ENCODE measurements at places on chromosomes 2 and 18. TPM values are rescaled to one million over a fixed set of nuclear protein-coding genes. Genes with fewer than 3 reads are reported as not detected.
A peak's percentile ranks its signal among the peaks of the same experiment; 100 is the strongest.

- no peak for DNase-seq
Observed at GRCh38 chr2:123770996-123771720, 253.9 kb upstream of the CNTNAP5 start.

NRP2 gene
- 1.6 TPM for total RNA-seq

DNA sequence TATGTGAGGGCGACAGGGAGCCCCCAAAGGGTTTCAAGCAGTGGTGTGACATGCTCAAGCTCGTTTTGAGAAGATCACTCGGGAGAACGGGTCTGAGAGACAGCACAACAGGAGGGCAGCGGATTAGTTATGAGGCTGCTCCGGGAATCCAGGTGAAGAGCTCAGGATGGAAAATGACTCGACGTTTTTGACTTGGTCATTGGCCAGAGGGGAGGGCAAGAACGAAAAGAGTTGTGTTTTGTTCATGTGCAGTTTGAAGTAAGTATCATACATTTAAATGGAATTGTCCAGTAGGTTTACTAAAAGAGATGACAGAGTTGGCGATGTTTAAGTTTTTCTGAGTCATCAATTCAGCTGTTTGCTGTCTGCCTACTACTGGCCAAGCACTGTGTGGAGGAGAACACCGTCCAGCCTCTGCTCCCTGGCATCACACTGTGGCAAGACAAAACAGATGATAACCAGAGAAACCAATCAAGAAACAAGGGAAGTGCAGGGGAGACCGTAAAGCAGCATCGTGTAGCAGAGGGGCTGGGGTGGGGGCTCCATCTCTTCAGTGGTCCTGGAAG lies 25.3 kb upstream of the ANXA4 start:
- DNase-seq, result no peak

PXDN gene
- total RNA-seq, result 0.83 TPM

- DNase-seq, result no peak
Observed at GRCh38 chr18:6086731-6087130, 191.4 kb upstream of the TMEM200C start.

SLC8A1 gene
- 0.23 TPM for total RNA-seq

- peak; percentile 65 for DNase-seq
Observed at GRCh38 chr2:236180831-236181453, 12.8 kb upstream of the GBX2 start.

NETO1 gene
- not detected for total RNA-seq

DNA sequence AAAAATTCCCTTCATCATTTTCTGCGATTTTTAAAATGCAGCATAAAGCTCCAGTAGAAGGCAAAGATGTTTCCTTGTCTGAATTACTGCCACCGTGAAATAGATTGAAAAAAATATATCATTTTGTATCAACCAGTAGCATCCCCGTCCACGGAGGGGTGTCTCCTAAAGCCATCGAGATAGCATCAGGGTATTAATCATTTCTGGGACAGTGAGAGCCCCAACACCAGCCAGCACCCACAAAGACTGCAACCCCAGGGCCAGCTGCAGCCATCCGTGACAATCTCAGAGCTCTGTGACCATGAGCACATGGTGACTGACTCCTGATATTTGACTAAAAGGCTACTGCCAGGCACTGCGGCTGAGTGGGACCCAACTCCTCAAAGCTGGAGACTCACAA lies 64.1 kb upstream of the SIX3 start:
- no peak for DNase-seq

- no peak for DNase-seq
Observed at GRCh38 chr2:240727439-240727838, 35.8 kb downstream of the AQP12A start.

- DNase-seq, result no peak
Observed at GRCh38 chr2:164979113-164979512, 23.8 kb upstream of the SLC38A11 start.

GRCh38 chr18:22932885-22933205 lies 283 bp upstream of the RBBP8 start:
- DNase-seq, result no peak

DNA sequence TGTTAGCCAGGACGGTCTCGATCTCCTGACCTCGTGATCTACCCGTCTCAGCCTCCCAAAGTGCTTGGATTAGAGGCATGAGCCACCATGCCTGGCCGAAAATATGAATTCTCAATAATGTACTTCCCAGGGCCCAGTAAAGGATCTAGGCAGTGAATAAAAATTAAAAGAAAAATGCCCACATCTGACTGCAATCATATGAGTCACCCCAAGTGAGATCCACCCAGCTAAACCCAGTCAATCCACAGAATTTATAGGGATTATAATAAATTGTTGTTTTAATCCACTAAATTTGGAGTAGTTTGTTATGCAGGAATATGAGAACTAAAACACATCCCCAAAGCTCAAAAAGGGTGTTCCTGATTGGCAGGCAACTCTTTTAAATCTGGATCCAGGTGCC lies 93.5 kb upstream of the STK39 start:
- DNase-seq, result no peak

GRCh38 chr2:46831051-46831868 lies 84.3 kb downstream of the MCFD2 start:
- DNase-seq, result no peak

- DNase-seq, result peak; percentile 70
Observed at GRCh38 chr2:100071335-100072043, 70.9 kb downstream of the AFF3 start.

DNA sequence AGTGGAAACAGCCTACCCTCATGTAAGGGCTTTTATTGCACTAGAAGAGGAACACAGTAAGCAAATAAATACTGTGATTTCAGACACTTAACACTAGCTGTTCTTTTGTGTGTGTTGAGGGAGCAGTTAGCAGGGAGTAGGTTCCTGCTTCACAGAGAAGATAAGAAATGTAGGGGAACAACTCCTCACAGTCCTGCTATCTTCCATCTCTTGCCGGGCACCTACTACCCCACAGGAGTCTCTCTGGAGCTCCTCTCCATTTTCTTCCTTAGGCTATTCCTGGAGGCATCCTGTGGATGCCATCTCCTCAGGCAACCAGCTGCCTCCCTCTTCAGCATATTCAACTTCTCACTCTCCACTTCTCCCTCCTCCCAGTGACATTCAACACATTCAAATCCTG lies 145.0 kb downstream of the SRBD1 start:
- no peak for DNase-seq

PLCL1 gene
- total RNA-seq, result 0.69 TPM

FBLN7 gene
- 7.9 TPM for total RNA-seq

FNDC4 gene
- not detected for total RNA-seq

DNA sequence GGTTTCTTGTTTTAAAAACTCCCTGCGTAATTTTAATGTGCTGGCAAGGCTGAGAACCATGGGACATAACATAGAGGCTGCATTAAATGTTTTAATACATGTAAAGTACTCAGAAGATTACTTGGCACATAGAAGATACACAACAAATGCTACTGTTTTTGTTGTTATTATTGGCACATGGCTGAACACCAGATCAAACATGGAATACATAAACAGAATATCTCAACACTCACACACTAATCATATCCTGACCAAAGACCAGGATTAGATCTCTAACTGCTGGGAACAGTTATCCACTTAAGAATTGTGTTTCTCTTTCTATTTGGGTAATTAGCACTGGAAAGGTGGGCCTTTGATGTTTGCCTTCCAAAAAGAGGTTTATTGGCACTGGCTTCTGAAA lies 69.3 kb downstream of the KCNE4 start:
- no peak for DNase-seq

- peak; percentile 58 for DNase-seq
Observed at GRCh38 chr2:189698020-189698887, 23.8 kb downstream of the ANKAR start.

DNA sequence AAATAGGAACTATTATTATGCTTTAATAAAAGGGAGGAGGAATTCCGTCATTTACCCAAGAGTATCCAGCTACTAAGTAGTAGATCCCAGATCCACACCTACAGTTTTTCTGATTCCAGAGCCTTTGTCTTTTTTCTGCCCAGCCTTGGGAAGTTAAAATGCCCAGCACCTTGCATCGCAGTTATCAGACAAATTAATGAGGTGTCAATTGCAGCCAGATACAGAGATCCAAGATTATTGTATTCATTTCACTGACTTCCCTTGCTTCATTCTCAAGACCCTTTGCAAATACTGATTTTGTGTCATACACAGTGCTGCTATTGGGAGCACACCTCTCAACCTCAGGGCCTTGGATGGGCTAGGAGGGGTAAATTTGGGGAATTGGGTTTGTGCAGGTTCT lies 1.1 kb downstream of the IL18R1 start:
- no peak for DNase-seq

TMEM247 gene
- total RNA-seq, result not detected

DNA sequence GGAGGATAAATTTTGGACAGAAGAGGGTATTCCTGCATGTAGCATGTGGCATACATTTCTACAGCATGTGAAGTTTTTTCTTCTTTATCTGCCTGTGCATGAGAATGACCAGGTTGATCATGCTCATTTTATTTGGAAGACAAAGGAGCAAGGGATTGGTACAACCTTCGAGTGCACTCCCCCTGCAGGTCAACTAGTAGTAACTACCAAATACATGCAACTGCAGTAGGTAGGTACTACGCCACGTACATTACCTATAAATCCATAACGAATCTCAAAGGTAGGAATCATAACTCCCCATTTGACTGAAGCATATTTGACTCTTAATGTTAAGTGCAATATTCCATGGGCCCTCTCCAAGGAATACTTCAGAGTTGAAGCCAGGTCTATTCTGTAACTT lies 763.9 kb downstream of the TSN start:
- DNase-seq, result no peak

GRCh38 chr18:60975420-60975819 lies 357.8 kb upstream of the CDH20 start:
- no peak for DNase-seq

C2orf15 gene
- 1.5 TPM for total RNA-seq

GRCh38 chr2:120403261-120403660 lies 57.3 kb downstream of the INHBB start:
- no peak for DNase-seq

GRCh38 chr2:204061241-204061640 lies 124.7 kb downstream of the ICOS start:
- no peak for DNase-seq

GRCh38 chr18:53375621-53376020 lies 848.8 kb downstream of the MBD2 start:
- DNase-seq, result no peak

FAM237A gene
- total RNA-seq, result not detected

AQP12B gene
- total RNA-seq, result not detected

MAT2A gene
- total RNA-seq, result 276 TPM

- no peak for DNase-seq
Observed at GRCh38 chr2:240306185-240306584, 129.3 kb upstream of the GPC1 start.

NR4A2 gene
- total RNA-seq, result 57.6 TPM

SERPINB4 gene
- not detected for total RNA-seq

- DNase-seq, result no peak
Observed at GRCh38 chr2:170530284-170530745, 184.8 kb upstream of the SP5 start.

DNA sequence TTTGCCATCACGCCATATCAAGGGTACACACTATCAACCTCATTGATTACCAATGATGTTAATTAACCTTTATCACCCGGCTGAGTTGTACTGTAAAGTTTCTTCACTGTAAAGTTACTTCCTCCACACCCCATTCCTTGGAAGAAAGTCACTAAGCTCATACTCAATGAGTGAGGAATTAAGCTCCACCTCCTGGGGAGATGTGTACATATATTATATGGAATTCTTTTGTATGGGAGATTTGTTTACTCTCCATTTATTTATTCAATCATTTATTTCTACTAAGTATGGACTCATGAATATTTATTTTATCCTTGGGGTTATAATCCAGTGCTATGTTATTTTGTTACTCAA lies 56.8 kb downstream of the C2orf74 start:
- DNase-seq, result no peak

GRCh38 chr2:151827564-151828142 lies 568 bp downstream of the ARL5A start:
- DNase-seq, result peak; percentile 25

FLACC1 gene
- total RNA-seq, result 0.59 TPM

RAB6C gene
- not detected for total RNA-seq

DNA sequence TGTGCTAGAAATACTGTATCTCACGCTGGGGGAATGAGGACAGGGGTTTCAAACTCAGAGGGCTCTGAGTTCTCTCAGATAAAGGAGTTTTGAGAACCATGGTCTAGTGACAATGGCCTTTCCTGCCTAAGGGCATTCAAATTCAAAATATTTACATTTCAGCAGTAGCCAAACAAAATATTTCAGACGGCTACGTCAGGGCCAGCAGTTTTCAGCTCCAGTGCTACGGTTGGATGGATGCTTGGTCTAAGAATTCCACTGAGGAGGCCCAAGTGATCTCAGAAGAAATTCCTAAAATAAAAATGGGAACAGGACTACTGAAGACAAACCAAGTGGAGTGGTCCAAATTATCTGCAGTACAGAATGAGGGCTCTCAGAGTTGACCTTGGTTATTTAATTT lies 41.1 kb upstream of the SCG2 start:
- DNase-seq, result no peak

DNA sequence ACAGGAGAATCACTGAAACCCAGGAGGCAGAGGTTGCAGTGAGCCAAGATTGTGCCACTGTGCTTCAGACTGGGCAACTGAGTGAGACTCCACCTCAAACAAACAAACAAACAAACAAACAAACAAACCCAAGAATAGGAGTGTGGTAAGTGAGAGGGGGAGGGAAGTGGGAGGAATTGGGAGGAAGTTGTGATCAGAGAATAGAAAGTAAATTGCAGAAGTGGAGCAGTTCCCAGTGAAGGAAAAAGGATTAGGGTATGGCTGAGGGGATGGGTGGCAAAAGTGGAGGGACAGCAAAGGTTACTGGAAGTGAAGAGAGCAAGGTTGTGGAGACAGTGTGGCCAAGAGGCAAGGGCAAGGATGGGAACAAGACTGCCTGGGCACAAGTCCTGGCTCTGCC lies 41.1 kb upstream of the C1GALT1C1L start:
- DNase-seq, result no peak

DNA sequence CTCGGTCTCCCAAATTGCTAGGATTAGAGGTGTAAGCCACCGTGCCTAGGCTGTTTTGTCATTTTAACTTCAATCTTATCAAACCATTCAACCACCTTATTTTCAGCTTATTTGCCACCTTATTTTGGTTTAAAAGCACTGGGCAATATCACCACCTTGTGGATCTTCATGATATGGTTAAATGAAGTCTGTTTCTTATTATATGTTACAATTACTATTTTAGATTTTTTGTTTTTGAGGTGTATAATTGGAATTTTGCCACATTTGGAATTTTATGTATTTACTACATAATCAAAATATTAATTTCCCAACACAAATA lies 43.8 kb upstream of the SCN9A start:
- DNase-seq, result no peak

- no peak for DNase-seq
Observed at GRCh38 chr2:150358468-150358807, 129.0 kb downstream of the RND3 start.

TRABD2A gene
- total RNA-seq, result 56.4 TPM

CCDC148 gene
- total RNA-seq, result not detected

All from activated CD8-positive, alpha-beta T cell treated with anti-CD3 and anti-CD28 coated beads for 36 hours (primary cell).